ENCODE measurements at places on chromosomes 5 and 9. TPM values are rescaled to one million over a fixed set of nuclear protein-coding genes. Genes with fewer than 3 reads are reported as not detected.

The SH3TC2 gene
- 1.2 TPM for total RNA-seq

The LRRC19 gene
- total RNA-seq: not detected

The CCDC187 gene
- not detected for total RNA-seq

The GRM6 gene
- not detected for total RNA-seq

The ADAMTS13 gene
- total RNA-seq: 2.8 TPM

The GALNT12 gene
- 72.3 TPM for total RNA-seq

The THBS4 gene
- total RNA-seq: 0.30 TPM

The GGTA1 gene
- not detected for total RNA-seq
